ENCODE measurements at places on chromosomes 13 and 19.

DNA sequence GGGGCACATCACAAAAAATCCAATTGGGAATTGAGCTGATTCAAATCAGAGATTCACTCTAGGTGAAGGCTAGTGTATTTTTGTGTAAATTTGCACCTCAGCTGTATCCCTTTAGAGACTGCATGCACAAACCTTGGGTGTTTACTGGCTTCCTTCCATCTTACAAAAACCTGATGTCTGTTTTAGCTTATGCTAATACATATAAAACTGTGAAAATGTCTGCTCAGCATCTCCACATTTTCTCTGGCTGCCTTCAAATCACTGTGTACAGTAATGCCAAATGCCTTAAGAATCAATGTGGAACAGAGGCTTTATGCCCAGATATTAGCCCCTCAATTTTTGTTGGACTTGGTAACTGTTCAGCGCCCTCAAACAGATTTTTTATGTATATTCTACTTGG is 675.8 kb upstream of the SLITRK6 start:
- no peak for DNase-seq

GRCh38 chr19:508204-509150 is 1.2 kb downstream of the TPGS1 start:
- no peak for DNase-seq

DNA sequence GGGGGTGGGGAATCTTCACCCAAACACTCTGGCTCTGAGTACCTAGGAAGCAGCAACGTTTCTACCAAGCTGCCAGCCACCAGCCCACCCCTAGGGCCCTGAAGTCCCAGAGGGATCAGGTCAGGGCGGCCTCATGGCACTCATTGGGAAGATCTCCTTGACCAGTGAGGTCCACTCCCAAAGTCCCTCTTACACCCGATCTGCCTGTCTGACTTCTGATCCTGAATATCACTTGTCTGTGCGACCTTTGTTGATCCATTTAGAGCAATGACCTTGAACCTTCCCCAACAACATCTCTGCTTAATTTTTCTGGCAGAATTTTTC is 2.1 kb upstream of the GNA15 start:
- no peak for DNase-seq

DNA sequence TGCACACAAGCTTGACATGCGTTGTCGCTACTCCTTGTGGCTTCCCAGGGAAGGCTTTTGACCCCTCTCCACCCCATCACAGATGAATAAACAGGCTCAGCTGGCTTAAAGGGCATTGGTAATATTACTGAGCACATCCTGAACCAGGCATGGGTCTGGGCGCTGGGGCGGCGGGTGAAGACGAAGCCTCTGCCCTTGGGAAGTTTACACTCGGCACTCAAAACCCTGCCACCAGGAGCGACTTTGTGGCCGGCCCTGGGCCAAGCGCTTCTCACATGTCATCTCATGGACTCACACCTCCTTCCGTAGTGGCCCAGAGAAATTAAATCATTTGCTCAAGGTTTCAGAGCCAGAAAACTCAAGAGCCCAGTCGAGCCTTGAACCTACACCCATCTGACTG is 32.6 kb upstream of the ASF1B start:
- DNase-seq: no peak

DNA sequence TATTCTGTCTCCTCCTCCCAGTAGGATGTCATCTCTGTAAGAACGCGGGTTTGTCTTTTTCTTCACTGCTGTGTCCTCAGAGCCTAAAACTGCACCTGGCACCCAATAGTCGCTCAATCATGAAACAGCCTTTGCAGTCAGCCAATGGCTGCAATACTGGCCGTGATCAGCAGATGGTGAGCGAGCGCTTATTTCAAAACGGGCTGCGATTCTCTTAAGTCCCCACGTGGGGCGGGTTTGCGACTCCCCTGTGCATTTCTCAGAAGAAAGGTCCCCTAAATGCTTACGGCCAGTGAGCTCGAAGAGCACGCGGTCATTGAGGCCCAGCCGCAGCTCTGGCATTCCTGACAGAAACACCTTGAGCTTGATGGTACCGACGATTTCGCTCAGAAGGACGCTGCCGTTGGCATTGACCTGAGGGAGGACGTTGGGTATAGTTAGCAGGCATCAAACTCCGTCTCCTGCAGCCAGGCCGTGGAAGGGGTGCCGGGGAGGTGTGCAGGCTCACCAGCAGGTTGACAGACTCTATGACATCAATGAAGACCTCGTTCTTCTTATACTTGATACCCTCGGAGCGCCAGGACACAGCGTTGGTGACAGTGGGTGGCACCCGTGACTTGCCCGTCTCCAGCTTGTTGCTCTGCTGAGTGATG is 6.0 kb downstream of the AP1M2 start:
- DNase-seq: peak; percentile 85

DNA sequence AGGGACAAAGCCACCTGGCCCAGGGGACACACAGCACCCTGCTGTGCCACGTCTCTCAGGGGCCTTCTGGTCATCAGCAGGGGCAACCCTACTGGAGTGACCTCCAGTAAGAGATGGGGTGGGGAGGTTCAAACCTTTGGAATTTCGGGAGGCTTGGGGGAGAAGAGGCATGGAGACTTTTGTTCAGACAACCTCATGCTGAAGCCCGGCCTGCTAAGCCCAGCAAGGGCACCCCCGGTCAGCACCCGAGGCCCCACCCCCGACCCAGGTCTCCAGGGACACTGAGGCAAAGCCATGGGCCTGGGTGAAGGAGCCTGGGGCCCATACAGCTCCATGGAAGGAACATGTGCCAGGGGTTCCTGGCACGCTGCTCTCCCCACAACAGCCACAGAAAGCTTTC is 23.3 kb downstream of the ZNF787 start:
- DNase-seq: no peak

- DNase-seq: no peak
These were observed 219.4 kb downstream of the KLF5 start for GRCh38 chr13:73278186-73278585.

GRCh38 chr19:6706633-6706958 is 13.9 kb downstream of the C3 start:
- no peak for DNase-seq

GRCh38 chr19:52094526-52095130 is 937 bp downstream of the ZNF841 start:
- no peak for DNase-seq

Measured in CD4-positive, alpha-beta memory T cell (primary cell).